ENCODE measurements at places on chromosomes 11 and 22.

DNA sequence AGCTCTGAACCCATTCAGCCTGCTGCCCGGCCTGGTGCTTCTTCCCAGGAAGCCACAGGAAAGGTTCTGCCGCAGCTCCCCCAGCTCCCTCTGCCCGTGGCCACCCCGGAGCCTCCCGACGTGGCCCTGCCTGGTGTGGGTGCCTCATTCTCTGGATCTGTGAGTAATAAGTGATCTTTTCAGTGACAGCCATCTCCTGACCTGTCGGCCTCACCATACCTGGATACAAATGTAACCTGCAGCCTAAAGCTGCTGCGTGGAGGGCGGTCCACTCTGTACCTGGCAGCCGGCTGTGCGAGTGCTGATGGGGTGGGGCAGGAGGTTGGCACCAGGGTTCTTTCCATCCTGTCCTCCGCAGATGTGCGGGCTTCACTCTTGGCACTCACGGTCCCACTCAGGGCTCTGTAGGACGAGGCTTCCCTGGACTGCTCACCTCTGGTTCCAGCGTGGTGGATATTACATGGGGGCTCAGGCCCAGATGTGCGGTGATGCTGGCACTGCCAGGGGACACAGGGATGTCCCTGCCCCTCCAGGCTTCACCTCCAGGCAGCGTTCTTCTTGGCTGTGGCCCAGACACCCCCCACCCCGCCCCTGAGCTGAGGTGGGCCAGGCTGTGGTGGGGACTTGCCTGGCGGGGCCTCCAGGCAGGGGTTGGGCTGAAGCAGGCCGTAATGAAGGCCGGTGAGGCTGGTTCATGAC is 748.5 kb downstream of the BRD1 start:
- no peak for DNase-seq

- DNase-seq: peak; percentile 40
These were observed 15.0 kb upstream of the SLC39A13 start for GRCh38 chr11:47393163-47394049.

DNA sequence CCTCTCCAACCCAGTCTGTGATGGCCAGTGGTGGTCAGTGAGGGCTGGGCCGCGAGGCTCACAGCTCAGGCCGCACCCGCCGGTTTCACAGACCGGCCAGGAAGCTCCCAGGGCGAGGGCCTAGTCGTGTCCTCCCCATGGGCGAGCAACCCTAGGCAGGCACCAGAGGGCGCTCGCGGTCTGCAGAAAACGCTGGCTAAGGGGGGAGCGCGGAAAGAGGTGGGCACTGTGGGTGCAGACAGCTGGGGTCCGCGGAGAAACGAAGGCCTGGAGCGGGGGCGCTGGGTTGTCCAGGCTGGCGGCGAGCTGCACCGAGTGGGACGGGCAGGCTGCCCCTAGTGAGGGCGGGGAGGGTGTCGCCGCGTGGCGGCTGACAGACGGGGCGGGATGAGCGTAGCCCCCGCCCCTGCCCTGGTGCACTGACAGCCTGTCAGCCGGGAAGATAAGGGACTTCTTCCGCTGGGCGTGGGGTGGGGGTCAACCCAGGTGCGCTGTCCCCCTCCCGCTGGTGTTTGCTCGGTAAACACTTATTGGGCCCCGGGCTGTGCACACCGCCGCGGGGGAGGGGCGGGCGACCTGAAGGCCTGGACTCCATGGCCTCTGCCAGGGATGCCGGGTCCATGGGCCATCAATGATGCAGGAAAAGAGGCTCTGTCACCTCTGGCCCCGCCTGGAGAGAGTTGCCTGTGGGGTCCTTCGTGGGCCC is 7.5 kb downstream of the GP1BB start:
- peak; percentile 78 for DNase-seq

DNA sequence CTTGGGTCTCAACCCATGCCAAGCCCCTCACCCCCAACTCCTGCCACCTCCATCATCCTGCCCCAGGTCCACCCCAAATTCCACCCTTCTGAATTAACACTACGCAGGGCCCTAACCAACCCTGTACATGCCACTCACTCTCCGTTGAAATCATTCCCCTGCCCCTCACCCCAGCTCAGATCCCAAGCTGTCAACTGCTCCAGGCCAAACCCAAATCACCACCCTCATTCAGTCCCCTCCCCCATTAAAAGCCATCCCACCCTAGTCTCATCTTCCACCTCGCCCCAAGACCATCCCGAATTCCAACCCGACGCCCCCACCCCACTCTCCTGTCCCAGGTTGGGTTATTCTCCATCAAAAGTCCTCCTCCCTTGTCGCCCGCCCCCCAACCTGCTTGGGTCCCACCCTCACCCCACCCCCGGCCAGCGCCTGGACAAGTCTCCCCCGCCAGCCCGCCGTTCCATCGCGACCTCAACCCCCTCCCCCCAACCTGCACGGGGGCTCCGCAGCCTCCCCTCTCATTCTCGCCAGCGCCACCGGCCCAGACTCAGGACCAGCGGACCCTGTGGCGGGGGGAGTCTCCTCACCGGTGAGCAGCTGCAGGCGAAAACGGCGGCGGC is 466 bp downstream of the FAM168A start:
- DNase-seq: no peak

GRCh38 chr11:111765984-111766833 is at the start of gene PPP2R1B:
Gene PPP2R1B (minus strand): TSS chr11:111766389. CDS start chr11:111766361, 28 bp downstream.
- peak; percentile 69 for DNase-seq

- DNase-seq: no peak
These were observed 28.1 kb upstream of the MUC5AC start for GRCh38 chr11:1129611-1130160.

DNA sequence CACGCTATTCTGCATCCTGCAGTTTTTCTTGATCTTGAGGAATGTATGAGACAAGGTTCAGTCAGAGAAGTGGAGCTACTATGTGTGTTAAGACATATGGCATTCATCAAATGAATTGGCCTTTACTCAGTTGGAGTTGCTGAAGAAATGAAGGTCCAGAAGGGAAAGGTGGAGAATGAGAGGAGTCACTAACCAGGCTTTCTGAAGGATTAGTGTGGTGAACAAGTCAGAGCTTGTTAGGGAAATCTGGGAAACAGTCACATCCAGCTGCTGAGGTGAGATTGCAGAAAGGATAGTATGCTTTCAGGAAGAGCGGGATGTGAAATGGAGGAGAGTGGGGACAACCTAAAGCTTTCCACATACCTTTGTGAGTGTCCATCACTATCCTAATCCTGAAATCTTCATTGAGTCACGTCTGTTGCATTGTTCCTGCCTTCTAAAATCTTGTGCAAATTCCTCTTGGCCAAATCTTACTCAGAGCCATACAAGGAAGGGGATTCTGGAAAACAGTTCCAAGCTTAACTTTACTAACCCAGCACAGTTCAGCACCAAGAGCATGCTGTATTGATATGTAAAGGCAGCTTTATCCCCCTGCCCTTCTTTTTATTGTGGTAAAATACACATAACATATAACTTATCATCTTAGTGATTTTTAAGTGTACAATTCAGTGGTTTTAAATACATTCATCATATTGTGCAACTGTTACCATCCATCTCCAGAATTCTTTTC is 11.4 kb upstream of the PITPNB start:
- no peak for DNase-seq

GRCh38 chr11:110349138-110349996 is 53.0 kb upstream of the RDX start:
- DNase-seq: no peak

- no peak for DNase-seq
These were observed 61.3 kb downstream of the ELFN2 start for GRCh38 chr22:37365950-37366349.

GRCh38 chr22:28815111-28815510 is 14.7 kb upstream of the XBP1 start:
- DNase-seq: no peak

- peak; percentile 63 for DNase-seq
These were observed 12.7 kb upstream of the TMEM218 start for GRCh38 chr11:125123947-125124617.
